ENCODE measurements at places on chromosomes 2 and 18.

DNA sequence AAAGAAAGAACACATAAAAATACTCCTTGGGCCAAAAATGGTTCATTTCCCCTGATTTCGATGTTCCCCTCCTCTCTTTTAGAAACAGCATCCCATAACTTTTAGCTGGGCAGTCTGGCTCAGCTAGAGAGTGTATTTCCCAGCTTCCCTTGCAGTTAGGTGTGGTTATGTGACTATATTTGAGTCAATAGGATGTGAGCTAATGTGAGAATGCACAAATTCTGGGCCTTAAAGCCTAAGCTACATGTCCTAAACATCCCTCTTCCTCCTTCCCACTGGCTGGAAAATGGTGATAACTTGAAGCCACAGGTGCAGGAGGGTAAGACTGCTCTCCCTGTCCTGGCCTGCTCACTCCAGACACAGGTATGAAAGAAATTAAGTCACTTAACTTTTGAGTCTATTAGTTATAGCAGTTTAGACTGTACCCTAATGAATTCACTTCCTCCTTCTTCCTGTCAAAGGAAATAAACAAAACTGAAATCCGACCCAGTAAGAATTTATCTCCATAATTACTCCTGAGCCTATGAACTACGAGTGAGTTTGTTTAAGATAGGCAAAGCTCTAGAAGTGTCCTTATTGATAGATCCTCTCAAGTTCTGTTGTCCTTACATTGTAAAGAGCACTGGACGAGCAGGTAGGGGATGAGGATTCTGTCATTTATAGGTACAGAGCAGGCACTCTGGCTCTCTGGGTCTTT lies 177.6 kb downstream of the MTX2 start:
- DNase-seq = no peak

DNA sequence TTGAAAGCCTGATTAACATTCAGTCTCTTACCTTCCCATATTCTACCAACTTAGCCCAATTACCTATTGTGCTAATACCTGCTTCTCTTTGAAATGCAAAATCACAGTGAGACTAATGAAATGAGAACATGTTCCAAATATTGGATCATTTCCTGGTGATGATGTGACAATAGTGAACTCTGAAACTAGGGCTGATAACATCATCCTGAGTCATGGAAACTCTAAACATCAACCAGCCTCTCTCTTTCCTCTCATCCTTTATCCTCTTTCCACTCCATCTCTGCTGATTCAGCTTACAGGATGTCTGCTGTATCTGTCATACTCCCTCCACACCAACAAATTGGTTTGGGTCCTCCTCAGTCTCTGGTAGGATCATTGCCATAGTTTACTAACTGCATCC lies 98.8 kb upstream of the NCKAP5 start:
- no peak for DNase-seq

GRCh38 chr2:41967476-41968181 lies 80.2 kb upstream of the PKDCC start:
- DNase-seq = no peak

GRCh38 chr2:9397201-9397600 lies 26.1 kb downstream of the ITGB1BP1 start:
- no peak for DNase-seq

- DNase-seq = no peak
Measured at GRCh38 chr18:78528411-78529258, 451.0 kb upstream of the SALL3 start.

DNA sequence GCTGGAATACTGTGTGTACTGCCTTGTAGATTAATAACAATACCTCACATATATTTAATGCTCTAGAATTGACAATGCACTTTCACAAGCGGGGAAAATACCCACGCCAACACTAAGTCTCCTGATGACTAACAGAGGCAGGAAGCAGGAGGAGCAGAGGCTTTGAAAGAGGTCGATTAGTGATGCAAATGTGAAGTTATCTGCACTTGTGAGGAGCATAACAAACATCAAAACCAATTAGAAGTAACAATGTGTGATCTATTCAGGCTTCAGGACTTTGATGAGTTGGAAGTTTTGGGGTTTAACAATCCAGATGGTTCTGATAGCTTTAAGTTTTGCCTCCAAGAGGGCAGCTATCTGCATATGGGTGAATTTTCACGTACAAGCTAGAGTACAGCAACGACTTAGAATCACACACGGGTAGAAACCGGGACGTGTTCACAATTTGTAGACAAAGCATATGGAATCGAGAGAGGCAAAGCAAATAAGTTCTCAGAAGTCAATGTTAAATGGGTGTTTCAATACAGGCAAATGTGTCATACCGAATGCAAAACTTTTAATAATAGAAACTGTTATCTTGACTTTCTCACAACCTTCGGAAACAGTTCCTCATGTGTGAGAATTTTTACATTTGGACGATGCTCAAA lies 114.5 kb downstream of the METTL8 start:
- no peak for DNase-seq

DNA sequence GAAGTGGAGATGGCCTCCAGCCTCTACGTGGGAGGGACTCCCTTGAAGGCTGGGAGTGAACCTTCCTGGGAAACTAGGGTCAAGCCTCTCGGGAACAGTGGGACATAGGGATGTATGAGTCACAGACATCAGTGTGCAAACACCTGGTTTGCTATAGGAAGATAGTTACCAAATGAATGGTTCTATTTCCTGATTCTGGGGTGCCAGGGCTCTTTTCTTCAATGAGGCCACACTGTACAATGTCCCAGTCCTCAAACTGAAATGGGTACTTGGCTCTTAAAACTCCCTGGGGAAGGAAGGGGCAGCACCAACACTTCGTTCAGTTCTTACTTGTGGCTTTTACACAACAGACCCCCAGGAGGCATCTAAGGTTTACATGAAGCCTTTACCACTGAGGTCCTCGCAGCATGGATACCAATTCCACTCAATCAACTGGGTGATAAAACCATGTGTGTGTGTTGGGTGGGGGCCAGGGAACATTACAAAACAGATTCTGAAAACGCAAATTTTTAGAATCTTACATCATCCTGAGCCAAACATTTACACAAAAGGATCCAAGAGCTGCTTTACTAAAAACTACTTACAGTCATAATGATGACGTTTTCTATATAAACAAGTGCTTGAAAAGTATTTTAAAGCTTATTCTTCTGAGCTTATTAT lies 10.4 kb downstream of the ERFE start:
- no peak for DNase-seq

DNA sequence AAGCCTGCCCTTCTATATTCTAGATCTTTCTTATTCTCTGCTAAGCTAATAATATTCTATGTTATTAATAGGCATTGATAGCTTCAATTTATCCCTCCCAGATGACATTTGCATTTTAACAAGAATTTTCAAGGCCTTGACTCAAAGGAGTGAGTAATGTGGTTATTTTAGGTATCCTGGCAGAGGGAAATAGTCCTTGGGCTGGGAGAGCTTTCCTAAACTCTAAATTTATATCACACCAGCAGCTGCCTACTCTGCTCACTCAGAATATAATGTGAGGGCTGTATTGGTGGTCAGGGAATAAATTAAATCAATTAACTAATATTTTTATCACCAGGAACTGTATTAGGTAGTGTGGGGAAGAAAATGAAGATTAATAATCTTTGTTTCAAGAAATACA lies 74.8 kb upstream of the ADAM23 start:
- no peak for DNase-seq

- DNase-seq = peak; percentile 49
Measured at GRCh38 chr2:20625491-20626391, 25.2 kb downstream of the HS1BP3 start.

DNA sequence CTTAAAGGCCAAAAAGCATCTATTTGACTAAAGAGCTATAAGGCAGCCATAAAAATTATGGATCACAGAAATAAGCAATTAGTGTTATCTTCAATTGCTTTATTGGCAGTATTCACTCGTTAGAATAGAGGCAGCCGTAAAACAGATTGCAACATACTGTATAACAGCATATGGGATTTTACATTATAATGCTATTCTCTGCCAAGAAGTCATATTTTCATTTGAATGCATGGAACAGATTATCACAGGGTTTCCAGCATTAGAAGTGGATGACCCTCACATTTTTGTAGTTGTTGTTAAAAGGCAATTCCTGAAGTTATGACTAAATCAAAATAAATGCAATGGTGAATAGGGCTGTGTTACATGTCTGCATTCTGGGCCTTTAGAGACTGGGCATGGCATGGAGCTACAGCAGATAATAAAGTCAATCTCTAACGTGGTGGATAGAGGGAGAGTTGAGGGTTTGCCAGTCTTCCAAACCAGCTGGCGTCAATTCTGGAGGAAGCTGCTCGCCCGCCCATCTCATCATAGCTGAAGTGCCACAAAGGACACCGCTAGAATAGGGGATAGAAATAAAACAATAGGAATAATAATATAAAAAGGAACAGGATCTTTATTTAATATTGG lies 155.4 kb upstream of the VRK2 start:
- DNase-seq = no peak

DNA sequence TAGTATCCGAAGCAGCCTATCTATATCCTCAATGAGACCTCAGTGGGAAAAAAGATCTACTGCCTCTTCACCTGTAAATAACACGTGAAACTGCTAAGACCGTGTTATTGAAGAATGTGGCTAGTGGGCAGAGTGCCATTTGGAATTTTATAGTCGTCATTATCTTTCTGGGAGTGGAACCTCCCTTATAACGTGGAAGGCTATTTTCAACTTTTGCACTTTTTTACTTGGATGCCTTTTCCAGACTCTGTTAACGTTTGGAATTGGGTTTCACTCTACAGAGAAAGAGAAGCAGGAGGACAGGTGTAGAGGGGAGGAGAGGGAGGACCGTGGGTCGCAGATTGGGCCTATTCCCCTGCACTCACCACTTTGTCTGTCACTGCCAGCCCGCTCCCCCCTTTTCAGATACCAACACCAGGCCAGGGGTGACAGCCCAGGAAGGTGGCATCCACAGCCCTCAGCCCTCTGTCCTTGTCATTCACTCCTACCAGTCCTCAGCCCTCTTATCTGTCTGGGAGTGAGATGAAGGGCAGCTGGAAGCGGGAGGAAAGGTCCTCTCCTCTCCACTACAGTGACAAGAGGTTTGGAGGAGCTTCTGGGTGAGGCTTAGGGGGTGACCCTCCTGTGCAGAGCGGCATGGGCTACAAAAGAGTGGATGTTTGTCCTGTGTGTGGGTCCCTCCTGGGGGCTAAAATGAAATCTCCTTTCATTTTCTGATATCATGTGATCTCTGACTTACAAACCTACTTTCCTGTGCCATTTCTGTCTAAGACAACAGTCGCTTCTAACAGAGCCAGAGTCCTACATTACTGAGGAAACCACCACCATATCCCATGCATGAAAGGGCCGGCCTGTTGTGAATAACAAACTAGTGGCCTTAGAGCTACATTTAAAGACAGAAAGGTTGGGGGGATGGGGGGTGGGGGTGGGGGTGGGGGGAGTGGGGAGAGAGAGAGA lies 23.9 kb upstream of the CEP68 start:
- DNase-seq = no peak

DNA sequence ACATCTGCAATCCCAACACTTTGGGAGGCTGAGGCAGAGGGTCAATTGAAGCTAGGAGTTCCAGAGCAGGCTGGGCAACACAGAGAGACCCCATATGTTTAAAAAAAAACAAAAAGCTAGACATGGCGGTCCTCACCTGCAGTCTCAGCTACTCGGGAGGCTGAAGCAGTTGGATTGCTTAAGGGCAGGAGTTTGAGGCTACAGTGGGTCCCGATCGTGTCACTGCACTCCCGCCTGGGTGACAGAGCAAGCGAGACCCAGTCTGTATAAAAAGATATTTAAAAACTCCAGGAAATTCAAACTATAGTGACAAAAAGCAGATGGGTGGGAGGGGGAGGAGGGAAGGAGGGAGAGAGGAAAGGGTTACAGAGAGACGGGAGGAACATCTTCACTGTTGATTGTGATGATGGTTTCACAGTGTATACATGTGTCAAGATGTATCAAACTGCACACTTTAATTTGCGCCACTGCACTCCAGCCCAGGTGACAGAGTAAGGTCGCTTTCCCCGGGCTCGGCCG lies 942 bp upstream of the ZNF236 start:
- no peak for DNase-seq

GRCh38 chr2:198322275-198322674 lies 517.9 kb downstream of the PLCL1 start:
- DNase-seq = no peak

GRCh38 chr2:238864207-238865014 lies 16.5 kb downstream of the TWIST2 start:
- no peak for DNase-seq

GRCh38 chr2:216689397-216689796 lies 6.0 kb downstream of the IGFBP5 start:
- DNase-seq = no peak

DNA sequence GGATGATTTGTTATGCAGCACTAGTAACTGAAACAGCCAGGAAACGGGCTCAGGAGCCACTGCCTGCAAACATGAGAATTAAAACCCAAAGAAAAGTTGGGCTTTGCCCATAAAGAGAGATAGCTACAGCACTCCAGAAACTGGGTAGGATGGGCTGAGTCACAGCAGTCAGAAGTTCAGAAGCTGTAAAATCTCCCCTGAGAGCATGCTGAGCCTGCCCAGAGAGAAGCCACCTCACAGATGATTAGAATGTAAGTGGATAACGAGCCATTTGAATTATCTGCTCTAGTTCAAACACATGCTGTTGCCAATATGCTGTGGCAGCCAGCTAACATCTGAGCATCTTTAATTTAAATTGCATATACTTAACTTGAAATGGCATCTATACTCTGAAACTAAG lies 388.1 kb upstream of the ACVR2A start:
- no peak for DNase-seq

- no peak for DNase-seq
Measured at GRCh38 chr2:204560902-204561301, 15.6 kb downstream of the PARD3B start.

DNA sequence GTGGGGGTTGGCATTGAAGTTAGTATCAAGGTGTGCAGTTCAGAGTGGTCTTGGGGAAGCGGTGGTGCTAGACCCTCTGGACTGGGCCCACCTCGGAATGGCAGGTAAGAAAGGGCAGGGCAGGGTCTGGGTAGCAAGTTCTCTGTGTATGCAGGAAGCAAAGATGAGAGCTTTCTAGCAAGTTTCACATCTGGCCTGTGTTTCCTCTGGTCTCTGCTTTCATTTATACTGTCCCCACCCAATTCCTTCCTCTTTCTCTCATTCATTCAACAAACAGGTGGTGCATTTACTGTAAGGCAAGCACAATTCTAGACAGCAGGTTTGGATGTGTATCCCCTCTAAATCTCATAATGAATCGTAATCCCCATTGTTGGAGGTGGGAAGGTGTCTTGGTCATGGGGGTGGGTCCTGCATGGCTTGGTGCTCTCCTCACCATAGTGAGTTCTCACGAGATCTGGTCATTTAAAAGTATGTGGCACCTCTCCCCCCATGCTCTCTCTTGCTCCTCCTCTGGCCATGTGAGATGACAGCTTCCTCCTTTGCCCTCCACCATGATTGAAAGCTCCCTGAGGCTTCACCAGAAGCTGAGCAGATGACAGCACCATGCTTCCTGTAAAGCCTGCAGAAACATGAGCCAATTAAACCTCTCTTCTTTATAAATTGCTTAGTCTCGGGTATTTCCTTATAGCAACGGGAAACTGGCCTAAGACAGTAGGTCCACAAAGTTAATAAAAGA lies 51.8 kb downstream of the PKDCC start:
- no peak for DNase-seq

GRCh38 chr18:53486296-53486695 lies 738.2 kb downstream of the MBD2 start:
- DNase-seq = no peak

- DNase-seq = no peak
Measured at GRCh38 chr2:180046776-180047175, 39.7 kb upstream of the CWC22 start.

- no peak for DNase-seq
Measured at GRCh38 chr2:197116306-197116879, 189.9 kb upstream of the PGAP1 start.

Data from nucleus accumbens (tissue), 56 donors.